Activated CD4-positive, alpha-beta T cell treated with anti-CD3 and anti-CD28 coated beads, Interleukin-2, amount 50 U/mL, for 4 hours (primary cell): ENCODE measurements at places on chromosomes 5 and 9.

DNA sequence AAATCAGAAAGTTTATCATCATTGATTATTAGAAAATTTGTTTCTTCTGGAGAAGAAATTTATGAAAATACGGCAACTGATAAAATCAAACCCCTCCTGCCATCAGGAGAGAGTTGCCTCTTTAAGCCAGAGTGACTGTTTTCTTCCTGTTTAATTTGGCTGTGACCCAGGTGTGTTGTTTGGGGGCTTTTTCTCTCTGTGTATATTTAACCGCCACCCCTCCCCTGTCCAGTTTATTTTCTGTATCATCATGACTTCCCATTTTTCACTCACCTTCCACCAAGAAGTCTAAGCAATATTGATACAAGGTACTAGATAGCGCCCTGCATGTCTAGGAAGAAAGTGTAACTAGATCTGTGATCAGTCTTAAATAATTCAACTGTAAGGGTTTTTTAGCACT, 50.1 kb downstream of the FAM78A start:
- no peak for DNase-seq

DNA sequence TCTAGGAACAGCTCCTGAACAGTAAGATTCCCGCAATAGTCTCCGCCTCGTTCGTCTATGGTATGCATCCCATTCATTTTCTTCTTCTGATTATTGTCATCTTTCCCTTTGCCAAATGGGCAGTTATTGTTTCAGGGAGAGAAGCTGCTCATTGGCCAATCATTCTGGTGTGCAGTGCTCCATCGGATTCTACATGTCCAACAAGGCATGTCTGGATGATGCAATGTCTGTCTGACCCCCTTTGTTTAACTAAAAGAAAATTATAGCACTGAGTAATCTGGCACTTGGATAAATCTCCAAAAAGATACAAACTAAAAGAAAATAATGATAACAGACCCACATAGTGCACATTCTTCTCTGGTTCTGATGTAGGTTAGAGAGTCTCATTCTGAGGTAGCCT, 515.6 kb upstream of the DMAC1 start:
- DNase-seq = no peak

DNA sequence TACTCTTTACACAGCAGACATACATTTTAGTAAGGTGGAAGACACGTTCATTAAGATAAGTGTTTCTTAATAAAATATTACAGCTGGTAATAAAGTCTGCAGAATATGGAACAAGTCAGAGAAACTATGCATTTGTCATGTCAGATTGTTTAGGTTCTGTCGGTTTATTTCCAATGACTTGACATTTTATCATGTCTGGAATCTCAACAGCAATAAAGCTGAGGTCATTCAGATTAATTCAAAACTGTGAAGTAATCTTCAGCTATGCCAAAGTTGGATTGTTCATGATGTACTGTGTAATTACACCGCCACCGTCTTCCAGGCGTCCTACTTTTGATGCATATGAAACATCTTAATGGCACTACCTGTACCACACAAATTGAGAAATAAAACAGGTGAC, 1032.6 kb downstream of the CDH12 start:
- no peak for DNase-seq

- DNase-seq = no peak
These were observed 8.1 kb upstream of the ZBED3 start for GRCh38 chr5:77095189-77095588.

DNA sequence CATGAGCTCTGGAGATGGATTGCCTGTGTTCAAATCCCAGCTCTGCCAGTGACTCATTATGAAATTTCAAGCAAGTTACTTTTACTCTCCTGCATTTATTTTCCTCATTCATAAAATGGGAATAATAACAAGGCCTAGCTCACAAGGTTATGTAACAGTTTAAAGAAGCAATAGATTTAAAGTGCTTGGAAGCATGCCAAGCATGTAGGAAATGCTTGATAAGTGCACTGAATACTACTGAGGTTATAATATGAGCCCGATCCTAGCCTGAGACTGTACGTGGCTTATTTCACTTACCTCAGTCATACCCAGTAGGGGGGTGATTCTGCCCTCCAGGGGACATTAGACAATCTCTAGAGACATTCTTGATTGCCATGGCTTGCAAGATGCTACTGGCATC, 734.1 kb upstream of the WWC1 start:
- no peak for DNase-seq

DNA sequence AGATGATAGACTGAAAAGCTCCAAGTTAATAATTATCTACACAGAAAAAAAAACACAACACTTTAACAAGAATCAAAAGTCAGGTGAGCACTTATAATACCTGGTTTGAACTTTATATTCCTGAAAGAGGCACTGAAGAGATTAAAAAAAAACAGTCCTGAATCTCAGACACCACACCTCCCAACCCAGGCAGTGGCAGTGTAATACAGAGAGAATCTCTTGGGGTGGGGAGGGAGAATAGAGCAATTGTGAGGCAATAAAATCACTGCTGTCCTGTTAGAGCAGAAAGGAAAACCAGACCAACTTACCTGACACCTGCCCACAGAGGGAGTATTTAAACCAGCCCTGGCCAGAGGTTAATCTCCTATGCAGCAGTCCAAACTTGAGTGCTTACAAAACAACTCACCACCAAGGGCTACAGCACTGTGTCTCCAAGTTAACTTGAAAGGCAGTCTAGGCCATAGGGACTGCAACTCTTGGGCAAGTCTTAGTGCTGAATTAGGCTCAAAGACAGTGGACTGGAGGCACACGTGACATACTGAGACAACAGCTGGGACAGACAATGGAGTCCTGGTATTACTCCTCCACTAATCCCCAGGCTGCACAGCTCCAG, 54.2 kb downstream of the SLCO4C1 start:
- DNase-seq = no peak
